ENCODE measurements at places on chromosomes 12 and 14. TPM values are rescaled to one million over a fixed set of nuclear protein-coding genes. Genes with fewer than 3 reads are reported as not detected.

The TAC3 gene
- total RNA-seq: not detected

The OR4Q3 gene
- total RNA-seq: not detected

The LRP1-AS gene
- total RNA-seq: not detected

DNA sequence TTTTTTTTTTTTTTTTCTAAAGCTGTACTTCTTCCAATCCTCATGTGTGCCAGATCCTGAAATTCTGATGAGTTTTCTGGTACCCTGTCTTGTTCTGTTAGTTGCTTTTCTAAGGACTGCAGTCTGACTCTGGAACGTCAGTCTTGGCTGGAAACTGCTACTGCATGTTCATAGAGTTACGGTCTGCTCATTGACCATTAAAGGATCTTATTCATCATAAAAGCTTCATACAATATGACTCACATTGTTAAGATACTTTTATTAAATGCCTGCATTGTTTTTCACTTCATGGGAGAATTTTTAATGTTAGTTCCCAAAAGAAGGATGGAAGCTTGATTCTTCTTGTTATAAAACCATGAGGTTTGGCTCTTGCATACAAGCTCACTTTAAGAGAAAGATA is 233.6 kb downstream of the SYT10 start:
- H3K36me3 ChIP-seq: no peaks in the 10 kb centered on the region
- no peak overlapping the region for H3K27ac ChIP-seq
- H3K4me1 ChIP-seq: no peaks in the 10 kb centered on the region
- no peak overlapping the region for H3K4me3 ChIP-seq
- DNase-seq: no peak

GRCh38 chr12:662566-663292 is 516 bp downstream of the NINJ2 start:
- H3K4me1 ChIP-seq: peaks cover 27% of the 10 kb centered on the region
- DNase-seq: no peak
- no peaks in the 10 kb centered on the region for H3K27me3 ChIP-seq
- peak overlapping the region; percentile 88 for H3K27ac ChIP-seq

- peaks cover 75% of the 10 kb centered on the region for H3K4me1 ChIP-seq
- peak overlapping the region; percentile 79 for H3K4me3 ChIP-seq
- no peaks in the 10 kb centered on the region for H3K36me3 ChIP-seq
- peak overlapping the region; percentile 51 for H3K27ac ChIP-seq
- no peak for DNase-seq
These were observed 2.9 kb downstream of the KRT2 start for GRCh38 chr12:52649066-52649465.

The NEUROD4 gene
- not detected for total RNA-seq

The CACNA1C gene
- total RNA-seq: 0.21 TPM

- no peaks in the 10 kb centered on the region for H3K36me3 ChIP-seq
- no peaks in the 10 kb centered on the region for H3K4me1 ChIP-seq
- no peak overlapping the region for H3K4me3 ChIP-seq
- no peak for DNase-seq
- H3K27me3 ChIP-seq: no peaks in the 10 kb centered on the region
These were observed 86.8 kb upstream of the PKP2 start for GRCh38 chr12:32983332-32983731.

DNA sequence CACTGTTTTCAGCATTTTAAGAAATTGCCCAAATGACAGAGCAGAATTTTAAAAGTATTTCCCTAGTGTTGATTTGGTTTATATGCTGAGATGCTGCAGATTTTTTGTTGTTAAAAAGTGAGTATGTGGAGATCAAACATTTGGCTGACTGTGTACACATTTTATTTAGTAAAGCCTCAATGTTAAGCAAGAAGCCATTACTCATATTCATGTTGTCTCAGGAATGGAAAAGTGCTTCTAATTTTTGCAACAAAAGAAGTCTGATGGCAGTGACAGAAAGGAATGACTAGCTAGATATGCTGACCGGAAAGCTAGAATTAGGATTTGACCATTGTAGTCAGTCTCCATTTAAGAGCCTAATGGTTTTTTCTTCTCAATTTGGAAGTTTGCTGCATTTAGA is 22.5 kb downstream of the SLC38A6 start:
- H3K36me3 ChIP-seq: peaks cover 21% of the 10 kb centered on the region
- no peaks in the 10 kb centered on the region for H3K4me1 ChIP-seq
- H3K27ac ChIP-seq: no peak overlapping the region
- H3K27me3 ChIP-seq: no peaks in the 10 kb centered on the region

GRCh38 chr12:104985206-104985605 is 910 bp upstream of the NOPCHAP1 start:
- no peaks in the 10 kb centered on the region for H3K27me3 ChIP-seq
- no peak overlapping the region for H3K27ac ChIP-seq
- H3K4me1 ChIP-seq: peaks cover 31% of the 10 kb centered on the region
- DNase-seq: no peak
- peak overlapping the region; percentile 94 for H3K4me3 ChIP-seq

GRCh38 chr12:120292411-120292660 is 633 bp upstream of the RNU4-2 start:
- no peak overlapping the region for H3K27ac ChIP-seq
- no peak for DNase-seq
- no peaks in the 10 kb centered on the region for H3K27me3 ChIP-seq
- no peaks in the 10 kb centered on the region for H3K36me3 ChIP-seq

DNA sequence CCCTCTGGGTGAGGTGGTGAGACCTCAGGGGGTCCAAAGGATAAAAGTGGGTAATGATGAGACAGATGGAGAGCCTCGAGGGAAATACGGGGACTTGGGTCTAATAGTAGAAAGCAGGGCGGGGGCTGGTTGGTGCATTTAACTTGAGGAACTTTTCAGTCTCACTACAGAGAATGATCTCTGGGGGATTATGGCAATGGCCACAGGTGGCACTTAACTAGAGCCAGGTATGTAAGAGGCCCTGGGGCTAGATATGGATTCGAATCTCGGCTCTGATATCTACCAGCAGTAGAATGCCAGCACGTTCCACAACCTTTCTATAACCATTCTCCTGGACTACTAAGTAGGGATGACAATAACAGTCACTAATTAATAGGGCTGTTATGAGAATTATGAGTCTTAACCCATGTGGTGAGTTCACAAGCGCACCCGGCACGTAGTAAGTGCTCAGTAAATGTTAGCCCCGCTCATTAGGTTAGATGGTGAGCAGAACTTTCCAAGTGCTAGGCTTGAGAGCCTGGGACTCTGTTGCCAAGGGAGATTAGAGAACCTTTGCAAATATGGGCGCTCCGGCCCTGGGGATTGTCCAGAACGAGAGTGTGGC is 888 bp upstream of the PLXNC1 start:
- H3K27me3 ChIP-seq: no peaks in the 10 kb centered on the region
- no peak overlapping the region for H3K27ac ChIP-seq
- DNase-seq: no peak
- peak overlapping the region; percentile 84 for H3K4me3 ChIP-seq
- no peaks in the 10 kb centered on the region for H3K36me3 ChIP-seq

GRCh38 chr14:61925043-61925442 is 162.8 kb downstream of the SNAPC1 start:
- H3K27me3 ChIP-seq: peaks cover 19% of the 10 kb centered on the region
- no peaks in the 10 kb centered on the region for H3K4me1 ChIP-seq
- H3K36me3 ChIP-seq: no peaks in the 10 kb centered on the region
- H3K4me3 ChIP-seq: no peak overlapping the region
- no peak for DNase-seq
- H3K27ac ChIP-seq: no peak overlapping the region

DNA sequence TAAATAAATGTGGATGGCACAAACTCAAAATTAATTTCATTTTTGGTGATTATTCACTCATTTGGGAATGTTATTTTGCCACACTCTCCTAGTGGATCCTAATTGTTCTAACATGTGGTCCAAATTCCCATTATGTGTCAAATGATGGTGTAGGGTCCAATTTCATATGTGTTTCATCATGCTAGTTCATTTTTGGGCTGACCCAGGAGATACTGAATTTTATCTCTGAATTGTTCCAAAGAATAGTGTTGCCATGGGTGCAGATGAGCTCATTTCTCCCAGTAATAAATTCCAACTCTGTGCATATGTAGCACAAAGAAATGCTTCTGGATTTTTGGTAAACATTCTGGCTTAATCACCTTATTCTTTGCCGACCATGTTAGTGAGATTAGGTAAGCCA is 23.5 kb upstream of the SEL1L start:
- no peak overlapping the region for H3K4me3 ChIP-seq
- peaks cover 5% of the 10 kb centered on the region for H3K36me3 ChIP-seq
- peaks cover 5% of the 10 kb centered on the region for H3K27me3 ChIP-seq
- no peak for DNase-seq
- H3K27ac ChIP-seq: no peak overlapping the region
- H3K4me1 ChIP-seq: peaks cover 1% of the 10 kb centered on the region

DNA sequence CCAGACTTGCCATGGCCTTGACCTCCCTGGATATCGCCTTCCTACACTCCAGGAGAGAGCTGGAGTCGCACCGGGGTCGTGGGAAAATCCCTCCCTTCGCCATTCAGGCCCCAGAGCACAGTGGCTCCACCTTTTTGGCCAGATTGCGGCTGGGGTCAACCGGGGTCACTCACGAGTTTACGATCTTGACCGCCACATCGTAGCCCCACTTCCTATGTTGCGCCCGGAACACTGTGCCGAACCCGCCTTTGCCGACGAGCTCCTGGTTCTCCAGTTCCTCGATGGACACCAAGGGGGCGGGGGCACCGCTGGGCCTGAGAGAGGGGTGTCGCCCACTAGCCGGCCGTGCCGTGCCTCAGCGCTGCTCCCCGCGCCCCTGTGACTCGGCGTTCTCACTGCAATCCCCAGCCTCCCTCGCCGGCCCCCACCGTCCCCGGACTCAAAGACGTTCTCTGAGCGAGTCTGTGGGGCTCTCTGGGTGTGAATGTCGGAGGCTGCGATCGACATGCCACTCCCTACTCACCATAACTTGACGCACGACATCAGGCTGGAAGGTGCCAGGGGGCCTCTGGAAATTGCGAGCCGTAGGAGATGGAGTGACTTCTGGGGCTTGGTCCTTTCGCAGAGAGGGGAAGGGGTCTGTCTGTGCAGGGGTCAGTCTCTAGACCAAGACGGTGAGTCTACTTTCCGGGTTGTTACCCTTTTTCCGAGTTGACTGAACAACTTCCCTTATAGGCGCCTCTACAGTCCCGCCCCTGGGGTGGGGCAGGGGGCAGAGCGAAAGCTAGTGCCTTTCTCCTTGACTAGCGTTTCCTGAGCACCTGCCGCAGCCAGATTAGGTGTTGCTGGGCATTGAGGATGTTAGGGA is at the start of gene RIPK3:
Gene RIPK3 (minus strand): TSS at position 708 of the 868 bp plus-strand sequence. CDS start 165 bp downstream, at position 543.
- peaks cover 7% of the 10 kb centered on the region for H3K36me3 ChIP-seq
- peaks cover 29% of the 10 kb centered on the region for H3K4me1 ChIP-seq
- H3K27me3 ChIP-seq: peaks cover 12% of the 10 kb centered on the region
- DNase-seq: peak; percentile 54
- peak within 1 kb of the TSS; percentile 95 for H3K4me3 ChIP-seq

DNA sequence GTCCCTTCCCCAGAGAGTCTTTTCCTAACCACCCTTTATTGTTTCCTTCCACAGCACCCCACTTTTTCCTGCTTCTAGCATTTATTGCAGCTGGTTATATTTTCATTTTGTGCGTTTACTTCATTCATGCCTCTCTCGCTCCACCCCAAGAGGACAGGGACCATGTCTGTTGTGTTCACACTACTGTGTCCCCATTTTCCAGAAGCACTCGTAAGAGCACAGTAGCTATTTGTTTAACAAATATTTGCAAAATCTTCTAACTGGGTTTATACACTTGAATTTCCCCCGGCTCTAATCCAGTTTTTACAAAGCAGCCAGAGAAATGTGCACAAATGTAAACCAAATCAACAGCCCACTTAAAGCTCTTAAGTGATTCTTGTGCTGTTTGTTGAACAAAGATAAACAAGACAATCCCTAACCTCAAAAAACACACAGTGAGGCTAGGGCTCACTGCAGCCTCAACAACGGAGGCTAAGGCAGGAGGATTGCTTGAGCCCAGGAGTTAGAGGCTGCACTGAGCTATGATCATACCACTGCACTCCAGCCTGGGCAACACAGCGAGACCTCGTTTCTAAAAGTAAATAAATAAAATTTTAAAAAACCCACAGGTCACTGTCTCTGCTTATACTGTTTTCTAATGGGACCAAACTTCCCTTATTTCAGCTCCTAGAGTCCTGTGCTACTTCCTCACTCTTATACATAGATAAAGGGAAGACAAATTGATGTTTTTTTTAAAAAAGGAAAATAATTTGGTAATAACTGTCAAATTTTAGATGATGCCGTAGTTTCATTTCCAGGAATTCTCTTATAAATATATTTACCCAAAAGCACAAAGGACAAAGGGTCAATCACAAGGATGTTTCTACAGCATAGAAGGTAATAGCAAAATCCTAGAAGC is 6.6 kb upstream of the ABCD4 start:
- H3K4me1 ChIP-seq: peaks cover 2% of the 10 kb centered on the region
- H3K36me3 ChIP-seq: no peaks in the 10 kb centered on the region
- H3K27me3 ChIP-seq: no peaks in the 10 kb centered on the region

GRCh38 chr14:68794851-68795596 is 2.2 kb upstream of the ZFP36L1 start:
- no peak for DNase-seq
- H3K4me1 ChIP-seq: peaks cover 22% of the 10 kb centered on the region
- H3K27me3 ChIP-seq: no peaks in the 10 kb centered on the region
- H3K4me3 ChIP-seq: peak overlapping the region; percentile 90
- H3K36me3 ChIP-seq: peaks cover 19% of the 10 kb centered on the region
- H3K27ac ChIP-seq: peak overlapping the region; percentile 99

DNA sequence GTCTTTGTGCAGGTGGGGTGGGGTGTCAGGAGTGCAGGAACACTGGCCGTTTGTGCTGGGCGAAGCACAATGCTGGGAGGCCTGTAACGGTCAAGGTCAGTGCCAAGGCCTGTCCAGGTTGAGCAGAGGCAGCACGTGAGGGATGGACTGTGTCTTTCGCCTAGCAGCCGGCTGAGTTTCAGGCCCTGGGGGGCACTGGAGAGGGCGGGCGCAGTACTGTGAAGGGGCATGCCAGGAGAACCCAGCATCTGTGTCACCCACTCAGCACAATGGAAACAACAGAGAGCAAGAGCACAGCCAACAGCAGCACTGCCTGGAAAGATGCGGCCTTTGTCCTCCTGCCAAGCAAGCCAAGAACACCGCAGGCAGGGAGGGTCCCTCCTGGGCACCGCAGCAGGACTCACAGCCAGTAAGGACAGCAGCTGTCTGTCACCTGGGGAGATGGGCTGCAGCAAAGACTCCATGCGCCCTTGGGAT is 25.2 kb downstream of the SLC25A47 start:
- H3K4me3 ChIP-seq: no peak overlapping the region
- H3K4me1 ChIP-seq: no peaks in the 10 kb centered on the region
- H3K27me3 ChIP-seq: no peaks in the 10 kb centered on the region
- peaks cover 38% of the 10 kb centered on the region for H3K36me3 ChIP-seq
- H3K27ac ChIP-seq: no peak overlapping the region
- DNase-seq: no peak

The RABGGTA gene
- total RNA-seq: 43.3 TPM

DNA sequence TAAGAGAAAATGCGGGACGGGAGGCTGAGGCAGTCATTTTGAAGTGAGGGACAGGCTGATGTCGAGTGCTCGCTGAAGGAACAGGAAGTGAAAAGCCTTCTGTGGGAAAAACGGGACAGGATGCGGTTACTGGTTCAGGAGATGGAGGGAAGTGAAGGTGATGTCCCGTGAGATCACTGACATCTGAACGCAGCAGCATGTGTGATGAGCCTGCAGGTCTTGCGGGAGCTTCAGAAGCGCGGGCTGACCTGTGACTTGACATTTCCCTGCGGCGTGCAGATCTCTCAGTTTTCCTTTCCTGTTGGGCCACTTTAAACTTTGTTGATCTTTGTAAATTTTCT is 77.8 kb downstream of the DDX51 start:
- H3K36me3 ChIP-seq: no peaks in the 10 kb centered on the region
- peak; percentile 27 for DNase-seq
- no peaks in the 10 kb centered on the region for H3K27me3 ChIP-seq
- peaks cover 12% of the 10 kb centered on the region for H3K4me1 ChIP-seq
- peak overlapping the region; percentile 78 for H3K4me3 ChIP-seq
